CD4-positive, CD25-positive, alpha-beta regulatory T cell (primary cell): ENCODE measurements at places on chromosomes 12 and 14.
A peak's percentile ranks its signal among the peaks of the same experiment; 100 is the strongest.

GRCh38 chr12:14948672-14949071, 10.3 kb upstream of the ERP27 start:
- no peaks in the 10 kb centered on the region for H3K27me3 ChIP-seq
- peak; percentile 92 for DNase-seq
- peaks cover 90% of the 10 kb centered on the region for H3K4me1 ChIP-seq
- H3K27ac ChIP-seq: peak overlapping the region; percentile 99
- H3K36me3 ChIP-seq: peaks cover 71% of the 10 kb centered on the region

- DNase-seq: no peak
- no peaks in the 10 kb centered on the region for H3K27me3 ChIP-seq
- H3K4me3 ChIP-seq: no peak overlapping the region
- peaks cover 23% of the 10 kb centered on the region for H3K36me3 ChIP-seq
- H3K4me1 ChIP-seq: no peaks in the 10 kb centered on the region
Measured at GRCh38 chr12:131915823-131916222, 13.3 kb upstream of the PUS1 start.

GRCh38 chr14:61733972-61734371, 28.2 kb upstream of the SNAPC1 start:
- no peak overlapping the region for H3K27ac ChIP-seq
- no peaks in the 10 kb centered on the region for H3K27me3 ChIP-seq
- H3K4me1 ChIP-seq: no peaks in the 10 kb centered on the region
- H3K4me3 ChIP-seq: no peak overlapping the region
- DNase-seq: no peak
- peaks cover 76% of the 10 kb centered on the region for H3K36me3 ChIP-seq

DNA sequence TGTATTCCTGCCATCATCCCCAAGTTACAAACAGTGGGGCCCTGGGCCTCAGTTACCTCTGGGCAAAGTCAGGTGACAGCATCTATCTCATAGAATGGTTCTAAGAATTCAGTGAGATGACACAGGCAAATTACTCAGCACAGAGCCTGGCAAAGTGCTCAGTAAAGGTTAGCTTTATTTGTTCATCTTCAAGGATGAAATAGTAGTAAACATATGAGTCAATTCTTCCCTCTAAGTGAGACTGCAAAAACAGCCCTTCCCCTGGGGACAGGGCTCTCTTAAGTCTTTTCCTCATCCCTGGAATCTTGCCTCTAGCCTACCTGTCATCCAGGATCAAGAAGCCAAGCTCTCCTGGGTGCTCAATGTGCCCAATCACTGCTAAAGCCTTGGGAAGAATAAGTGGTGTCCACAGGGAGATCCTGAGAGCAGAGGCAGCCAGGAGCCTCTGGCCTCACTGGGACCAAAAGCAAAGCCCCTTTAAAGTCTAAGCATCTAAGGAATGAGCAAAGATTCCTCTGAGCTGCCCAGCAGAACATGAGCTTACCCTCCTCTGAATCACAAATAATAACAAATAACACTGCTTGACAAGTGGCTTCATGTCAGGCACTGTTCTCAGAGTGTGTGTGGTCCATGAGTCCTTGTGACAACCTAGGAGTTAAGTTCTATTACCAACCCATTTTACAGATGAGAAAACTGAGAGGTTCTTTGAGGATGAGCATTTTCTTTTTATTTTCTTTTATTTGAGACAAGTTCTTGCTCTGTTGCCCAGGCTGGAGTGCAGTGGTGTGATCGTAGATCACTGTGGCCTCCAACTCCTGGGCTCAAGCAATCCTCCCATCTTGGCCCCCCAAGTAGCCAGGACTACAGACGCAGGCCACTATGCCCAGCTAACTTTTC, 12.1 kb downstream of the NUAK1 start:
- H3K4me3 ChIP-seq: no peak overlapping the region
- H3K4me1 ChIP-seq: no peaks in the 10 kb centered on the region
- no peak for DNase-seq
- H3K36me3 ChIP-seq: no peaks in the 10 kb centered on the region

- no peak overlapping the region for H3K27ac ChIP-seq
- H3K4me3 ChIP-seq: no peak overlapping the region
- H3K27me3 ChIP-seq: no peaks in the 10 kb centered on the region
- no peaks in the 10 kb centered on the region for H3K4me1 ChIP-seq
- H3K36me3 ChIP-seq: no peaks in the 10 kb centered on the region
Measured at GRCh38 chr14:54040846-54041245, 84.2 kb upstream of the BMP4 start.
